NCI-H1436 treated with DMSO at 0.1 percent for 48 hours (cell line): ENCODE measurements at places on chromosomes 12 and 14.

DNA sequence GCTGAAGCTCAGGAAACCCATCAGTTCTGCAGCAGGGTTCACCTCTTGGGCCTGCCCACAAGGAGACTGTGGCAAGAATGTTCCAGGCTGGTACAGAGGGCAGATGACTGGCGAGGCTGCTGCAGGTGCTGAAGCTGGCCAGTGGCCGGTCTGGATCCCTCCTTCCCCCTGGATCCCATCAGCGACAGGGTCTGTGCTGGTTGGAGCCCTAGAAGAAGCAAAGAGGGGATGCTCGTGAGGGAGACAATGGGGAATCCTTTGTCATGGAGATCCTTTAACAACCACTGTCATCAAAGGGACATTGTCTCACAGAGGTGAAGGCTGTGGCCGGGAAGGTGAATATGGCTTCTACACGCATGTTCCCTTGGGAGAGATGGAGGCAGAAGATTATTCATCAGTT, 211.4 kb upstream of the TMEM132C start:
- no peak for DNase-seq

- DNase-seq = no peak
Measured at GRCh38 chr12:115227137-115227615, 543.2 kb upstream of the TBX3 start.

DNA sequence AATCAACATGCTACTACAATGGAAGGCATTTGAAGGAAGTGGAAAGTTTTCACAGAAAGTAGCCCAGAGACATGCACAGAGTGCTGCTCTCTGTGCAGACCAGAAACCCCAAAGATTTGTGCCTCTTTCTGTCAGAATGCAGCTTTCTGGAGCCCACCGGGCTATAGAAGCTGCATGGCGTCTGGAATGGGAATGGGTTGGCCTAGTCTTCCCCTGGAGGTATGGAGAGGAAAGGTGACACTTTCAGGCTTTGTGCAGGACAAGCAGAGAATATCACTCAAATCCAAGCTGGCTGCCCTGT, 21.3 kb upstream of the ZFP36L1 start:
- DNase-seq = no peak

DNA sequence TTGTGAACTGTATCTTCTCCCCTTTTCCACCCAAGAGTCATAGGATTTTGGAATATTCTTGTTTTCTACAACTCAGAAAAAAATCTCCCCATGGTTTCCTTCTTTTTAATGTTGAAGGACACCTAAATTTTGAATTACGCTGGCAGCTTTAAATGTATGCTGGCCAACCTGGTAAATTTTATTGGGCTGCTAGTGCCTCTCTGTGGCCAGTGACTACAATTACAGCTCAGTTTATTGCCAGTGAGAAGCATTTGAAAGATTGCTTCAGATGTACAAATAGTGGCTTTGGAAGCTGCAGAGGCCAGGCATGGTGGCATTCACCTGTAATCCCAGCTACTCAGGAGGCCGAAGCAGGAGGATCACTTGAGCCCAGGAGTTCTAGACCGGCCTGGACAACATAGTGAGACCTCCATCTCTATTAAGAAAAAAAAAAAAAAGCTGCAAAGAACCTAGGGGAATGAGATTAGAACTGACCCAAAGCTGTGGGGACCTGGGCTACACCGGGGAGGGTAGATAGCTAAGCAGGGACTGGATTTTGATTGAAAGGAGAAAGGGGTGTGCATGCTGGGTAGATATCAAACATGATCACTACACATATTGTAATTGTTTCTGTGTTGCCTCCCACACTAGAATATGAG, 7.6 kb upstream of the RAB21 start:
- no peak for DNase-seq

- no peak for DNase-seq
Measured at GRCh38 chr12:8779862-8780261, 42.6 kb upstream of the A2ML1 start.
